Stimulated activated CD4-positive, alpha-beta T cell treated with anti-CD3 and anti-CD28 coated beads, TNF-alpha, amount 100 ng/mL, for 1 hour (primary cell): ENCODE measurements at places on chromosomes 2 and 18.
A peak's percentile ranks its signal among the peaks of the same experiment; 100 is the strongest.

DNA sequence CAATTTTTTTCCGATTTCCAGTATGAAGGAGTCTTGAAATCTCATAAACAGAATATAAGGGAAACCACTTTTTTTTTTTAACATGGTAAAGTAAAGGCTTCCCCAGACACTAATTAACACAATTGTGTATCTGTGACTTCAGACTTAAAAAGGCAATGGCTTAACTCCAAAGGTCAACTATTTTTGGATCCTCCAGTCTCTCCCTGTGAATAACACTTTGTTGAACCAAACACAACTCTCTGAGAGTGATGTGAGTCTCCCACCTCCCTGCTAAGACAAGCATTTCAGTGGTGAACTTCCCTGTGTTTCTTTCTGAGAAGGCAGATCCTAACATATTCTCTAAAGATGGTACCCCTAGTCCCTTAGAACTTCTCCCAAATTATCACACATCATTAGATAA lies 219.6 kb upstream of the RBBP8 start:
- DNase-seq, result no peak

DNA sequence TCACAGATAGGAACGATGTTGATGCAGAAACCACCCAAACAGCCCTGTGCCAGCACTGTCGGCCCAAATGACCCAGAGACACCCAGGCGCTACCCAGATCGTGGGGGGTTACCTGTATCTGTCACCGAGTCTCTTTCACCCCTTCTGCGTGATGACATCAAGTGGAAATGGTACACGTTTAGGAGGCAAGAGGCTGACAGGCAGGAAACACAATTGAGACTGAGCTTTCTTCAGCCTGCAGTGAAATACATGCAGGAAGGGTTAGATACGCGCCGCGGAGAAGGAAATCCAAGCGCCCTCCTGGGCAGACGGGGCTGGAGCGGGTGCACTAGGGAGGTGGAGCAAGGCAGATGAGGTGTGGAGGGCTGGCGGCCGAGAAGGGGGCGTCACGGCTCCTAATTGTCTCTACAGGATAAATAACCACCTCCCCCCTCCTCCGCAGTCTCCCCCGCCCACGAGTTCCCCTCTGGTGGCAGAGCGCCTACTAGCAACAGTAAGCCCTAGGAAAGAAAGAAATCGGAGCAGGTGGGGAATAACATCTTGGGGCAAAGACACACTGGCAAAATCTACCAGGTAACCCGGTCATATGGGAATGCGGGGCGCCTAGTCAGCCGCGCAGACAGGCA lies at the start of gene RNF152:
Gene RNF152 (minus strand): TSS at position 325 of the 626 bp plus-strand sequence. CDS start 76,544 bp downstream, outside the sequence.
- no peak for DNase-seq

DNA sequence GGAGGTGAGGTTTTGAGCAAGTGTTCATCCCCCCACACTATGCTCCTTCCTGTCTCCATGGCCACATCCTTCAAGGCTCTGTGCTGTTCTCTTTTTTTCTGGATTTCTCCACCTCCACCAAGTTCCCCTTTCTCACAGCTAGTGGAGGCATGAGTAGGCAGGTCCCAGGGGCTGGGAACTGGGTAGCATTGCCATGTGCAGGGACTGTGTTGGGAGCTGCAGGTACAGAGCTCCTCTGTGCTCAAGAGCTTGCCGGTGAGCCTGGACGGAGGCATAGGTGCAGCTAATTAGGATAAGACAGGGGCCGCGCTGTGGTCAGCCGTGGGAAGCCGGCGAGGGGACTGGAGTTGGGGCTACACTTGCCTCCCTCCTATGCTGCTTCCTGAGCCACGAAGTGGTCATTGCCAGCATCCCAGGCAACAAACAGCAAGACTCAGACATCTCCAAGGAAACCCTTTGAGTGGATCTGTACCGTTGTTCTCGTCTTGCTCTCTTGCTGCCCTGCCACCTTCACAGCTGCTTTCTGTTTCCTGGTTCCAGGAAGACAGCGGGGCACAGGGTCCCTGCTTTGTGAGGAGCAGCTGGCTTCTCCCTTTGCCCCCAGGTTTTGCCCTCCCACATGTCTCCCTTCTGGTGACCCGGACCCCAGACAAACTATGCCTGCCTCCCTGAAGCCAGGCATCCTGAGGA lies 36.9 kb downstream of the ATOH8 start:
- DNase-seq, result no peak

DNA sequence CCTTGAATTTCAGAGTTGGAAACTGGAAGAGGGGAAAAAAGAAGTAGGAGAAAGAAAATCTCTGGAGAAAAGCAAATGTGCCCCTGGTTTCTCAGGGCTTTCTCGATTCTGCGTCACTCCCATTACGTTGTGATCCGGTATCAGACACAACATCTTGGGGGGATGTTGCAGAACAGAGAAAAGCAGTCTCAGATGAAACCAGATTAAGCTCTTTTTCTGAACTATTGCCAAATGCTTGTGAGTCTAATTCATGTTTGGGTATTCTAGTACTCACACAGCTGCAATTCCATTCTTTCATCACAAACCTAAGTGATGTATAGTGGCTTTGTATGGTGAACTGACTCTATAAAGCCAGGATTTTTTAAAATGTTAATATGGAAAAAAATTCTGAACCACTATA lies 233.2 kb downstream of the TCF4 start:
- DNase-seq, result no peak

DNA sequence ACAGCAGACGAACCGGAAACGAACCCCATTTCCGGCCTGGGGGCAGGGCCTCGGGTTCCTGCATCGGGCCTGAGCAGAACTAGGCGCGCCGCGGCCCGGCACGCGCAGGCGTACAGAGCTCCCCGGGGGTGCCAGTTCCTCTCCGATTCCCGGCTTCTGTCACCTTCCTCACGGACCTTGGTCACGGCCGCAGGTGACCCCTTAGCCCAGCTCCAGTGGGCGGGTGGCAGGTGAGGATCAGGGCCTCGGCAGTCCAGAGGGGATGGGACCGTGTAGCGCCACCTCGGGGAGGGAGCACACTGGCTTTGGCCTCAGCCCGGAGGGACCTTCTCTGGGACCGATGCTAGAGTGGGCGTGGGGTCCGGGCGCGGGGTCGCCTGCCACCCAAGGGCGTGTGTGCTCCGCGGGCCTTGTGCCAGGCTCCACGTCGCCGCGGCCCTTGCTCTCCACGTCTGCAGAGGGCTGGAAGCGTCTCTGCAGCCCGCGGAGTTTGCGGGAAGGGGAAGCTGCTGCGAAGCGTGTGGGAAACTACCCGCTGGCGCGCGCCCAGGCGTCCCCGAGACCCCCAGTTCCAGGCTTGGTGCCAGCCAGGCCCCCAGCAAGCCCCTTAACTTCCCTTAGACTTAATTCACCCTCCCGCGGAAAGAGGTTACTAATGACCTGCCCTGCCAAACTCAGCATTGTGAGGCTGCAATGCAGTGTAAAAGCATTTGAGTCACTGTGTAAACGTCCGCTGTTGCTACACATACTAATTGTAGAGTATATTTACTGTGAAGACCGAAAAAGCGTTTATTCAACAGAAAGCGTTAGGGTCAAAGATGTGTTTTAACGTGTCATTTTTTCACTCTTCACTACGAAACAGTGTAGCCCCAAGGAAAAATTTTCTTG lies at the start of gene TRAPPC12:
Gene TRAPPC12 (plus strand): TSS at position 48 of the 888 bp plus-strand sequence. CDS start 7,930 bp downstream, outside the sequence.
- DNase-seq, result peak; percentile 80

- no peak for DNase-seq
These were observed 68.4 kb upstream of the APCDD1 start for GRCh38 chr18:10386049-10386448.

GRCh38 chr2:60535685-60536312 lies 17.7 kb downstream of the BCL11A start:
- DNase-seq, result no peak

- DNase-seq, result no peak
These were observed 71.3 kb downstream of the VWA3B start for GRCh38 chr2:98158305-98158704.

DNA sequence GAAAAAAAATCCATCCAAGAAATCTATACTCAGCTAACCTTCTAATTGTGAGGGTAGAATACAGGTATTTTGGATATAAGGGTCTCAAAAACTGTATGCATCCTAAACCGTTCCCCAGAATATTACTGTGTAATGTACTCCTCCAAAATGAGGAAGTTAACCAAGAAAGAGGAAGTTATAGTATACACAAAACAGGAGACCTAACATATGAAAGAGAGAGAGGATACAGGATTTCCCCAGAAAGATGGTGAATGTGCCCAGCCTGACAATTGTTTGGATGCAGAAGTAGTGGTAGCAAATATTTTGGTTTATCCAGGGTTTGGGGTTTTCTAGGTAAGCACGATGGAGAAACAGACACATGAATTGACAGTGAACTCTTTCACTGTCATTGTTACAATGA lies 50.6 kb downstream of the GALNT3 start:
- no peak for DNase-seq

DNA sequence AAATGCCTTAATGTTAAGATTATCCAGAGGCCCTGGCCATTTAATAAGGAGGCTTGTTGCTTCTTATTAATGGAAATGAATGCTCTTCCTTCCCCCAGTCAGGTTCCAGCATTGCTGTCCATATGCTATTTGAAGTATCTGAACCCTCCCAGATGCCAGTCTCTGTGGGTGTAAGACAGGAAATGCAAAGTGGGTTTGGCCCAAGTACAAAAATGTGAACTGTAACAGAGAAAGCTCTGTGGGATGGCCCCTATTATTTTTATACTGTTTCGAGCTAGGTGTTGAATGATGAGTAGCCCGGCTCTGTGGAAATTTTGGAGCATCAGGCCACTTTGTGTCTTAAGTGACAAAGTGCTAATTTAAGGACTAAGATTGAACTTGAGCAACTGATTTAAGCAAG lies 141.0 kb downstream of the UXS1 start:
- DNase-seq, result no peak

- DNase-seq, result no peak
These were observed 17.1 kb downstream of the TSHZ1 start for GRCh38 chr18:75227535-75228296.

- no peak for DNase-seq
These were observed 404.4 kb upstream of the MEIS1 start for GRCh38 chr2:66030553-66030952.

GRCh38 chr2:238145046-238145445 lies 6.6 kb downstream of the KLHL30 start:
- no peak for DNase-seq

DNA sequence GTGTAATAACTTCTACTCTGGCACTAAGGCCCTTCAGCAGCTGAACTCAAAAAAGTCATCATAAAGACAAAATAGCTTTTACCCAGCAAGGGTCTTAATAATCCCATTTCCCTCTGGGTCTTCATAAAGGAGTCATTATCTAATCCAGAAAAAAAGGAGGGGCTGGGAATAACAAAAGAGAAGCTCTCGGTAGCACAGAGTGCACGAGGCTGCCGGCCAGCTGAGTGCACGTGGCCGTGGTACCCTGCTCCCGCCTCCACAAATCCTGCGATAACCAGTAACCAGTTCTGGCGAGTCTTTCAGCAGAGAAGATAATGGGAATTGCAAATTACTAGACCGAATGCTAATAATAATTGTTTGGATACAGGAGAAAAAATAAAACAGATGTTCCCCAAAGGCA lies 7.5 kb downstream of the NRP2 start:
- DNase-seq, result no peak

DNA sequence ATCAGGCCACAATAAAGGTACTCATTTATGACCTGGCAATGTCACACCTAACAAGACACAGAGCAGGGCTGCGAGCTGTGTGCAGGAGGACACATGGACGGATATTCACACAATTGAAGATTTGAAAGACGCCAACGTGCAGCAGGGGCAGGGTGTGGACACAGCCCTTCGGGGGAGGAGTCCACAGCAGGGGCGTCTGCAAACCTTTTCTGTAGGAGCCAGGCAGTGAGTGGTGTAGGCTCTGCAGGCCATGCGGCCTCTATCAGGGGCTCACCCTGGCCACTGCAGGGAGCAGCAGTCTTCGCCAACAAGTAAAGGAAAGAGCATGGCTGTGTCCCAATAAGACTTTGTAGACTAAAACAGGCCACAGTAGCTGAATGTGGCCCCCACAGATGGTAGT lies 125.7 kb upstream of the SNTG2 start:
- no peak for DNase-seq

DNA sequence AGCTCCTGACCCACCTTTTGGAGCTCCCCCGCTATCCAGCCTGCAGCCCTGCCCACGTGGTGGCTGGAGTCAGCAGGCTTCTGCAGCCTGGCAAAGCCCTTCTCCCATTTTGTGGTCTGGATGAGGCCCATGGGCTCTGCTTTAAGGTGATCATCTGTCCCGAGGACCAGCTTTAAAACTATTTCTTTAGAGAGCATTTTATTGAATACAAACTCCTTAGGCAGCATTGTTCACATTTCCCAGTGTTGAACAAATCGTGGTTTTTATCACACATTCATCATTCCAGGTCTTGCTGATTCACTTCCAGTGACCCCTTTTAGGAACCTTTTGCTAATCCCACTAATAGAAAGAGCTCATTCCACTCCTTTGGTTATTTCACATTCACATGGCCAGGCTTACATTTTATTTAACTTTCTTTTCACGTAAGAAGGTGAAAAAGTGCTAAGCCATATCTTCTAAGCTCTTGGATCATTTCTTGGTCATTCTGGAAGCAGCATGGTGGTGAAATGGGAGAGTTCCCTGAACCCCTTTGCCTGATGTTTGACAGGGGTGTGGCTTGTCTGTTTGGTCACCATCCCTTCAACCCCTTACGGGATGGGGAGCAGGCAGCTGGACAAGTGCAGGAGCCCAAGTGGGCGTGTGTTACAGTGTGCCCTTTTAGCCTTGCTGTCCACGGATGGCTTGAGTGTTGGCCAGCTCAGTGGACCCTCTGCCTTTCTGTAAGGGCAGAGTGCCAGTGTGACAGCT lies 80.4 kb upstream of the RAPGEF4 start:
- DNase-seq, result no peak

- no peak for DNase-seq
These were observed 30.0 kb downstream of the PPP3R1 start for GRCh38 chr2:68222287-68222686.

GRCh38 chr18:36360256-36360909 lies 62.9 kb downstream of the FHOD3 start:
- DNase-seq, result no peak

- no peak for DNase-seq
These were observed 26.6 kb upstream of the NAPG start for GRCh38 chr18:10499230-10499629.

- no peak for DNase-seq
These were observed 8.4 kb downstream of the SLC66A3 start for GRCh38 chr2:11163439-11164317.

DNA sequence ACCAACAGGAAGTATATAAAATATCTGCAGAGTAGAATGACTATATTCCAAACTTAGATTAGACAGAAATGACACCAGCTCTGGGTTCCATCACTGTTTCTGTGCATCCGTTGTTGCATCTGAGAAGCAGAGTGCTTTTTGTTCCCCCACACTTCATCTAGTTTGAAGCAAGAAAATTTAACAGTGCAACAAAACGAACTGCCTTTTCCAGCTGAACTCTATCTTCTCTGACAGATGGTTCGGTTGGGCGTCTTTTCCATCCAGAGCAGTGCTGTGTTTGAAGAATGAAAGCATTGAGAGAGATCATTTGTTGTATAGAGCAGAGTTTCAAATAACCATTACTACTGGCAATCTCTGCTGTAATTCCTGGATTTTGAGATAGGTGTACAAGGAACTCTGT lies 757.5 kb downstream of the DPP10 start:
- DNase-seq, result no peak

- no peak for DNase-seq
These were observed 3.6 kb upstream of the PRSS56 start for GRCh38 chr2:232516551-232516950.
